A549 treated with AZD2906 at 1 μM for 4 hours (cell line): ENCODE measurements at places on chromosomes 4 and X. TPM values are rescaled to one million over a fixed set of nuclear protein-coding genes. Genes with fewer than 3 reads are reported as not detected.

The USP17L18 gene
- not detected in 5 replicates for total RNA-seq

The CT45A3 gene
- total RNA-seq = 0.15 to 0.29 TPM (median 0.19 TPM) in 4 of 5 replicates, not detected in the other

The FAAH2 gene
- total RNA-seq = 0.06 to 0.54 TPM (median 0.20 TPM) in 5 replicates

The SLC9B1 gene
- total RNA-seq = 0.05 to 0.09 TPM in 2 of 5 replicates, not detected in the others

The ADH1B gene
- total RNA-seq = not detected in 5 replicates

The CITED1 gene
- total RNA-seq = 1.1 to 2.6 TPM (median 1.8 TPM) in 5 replicates

The NLGN3 gene
- total RNA-seq = 0.84 to 1.1 TPM (median 1.0 TPM) in 5 replicates

The CXXC4 gene
- total RNA-seq = 0.02 to 0.05 TPM (median 0.03 TPM) in 5 replicates

The HSFX2 gene
- 0.13 to 0.18 TPM (median 0.15 TPM) in 4 of 5 replicates, not detected in the other for total RNA-seq

The MOB1B gene
- 4.3 to 7.0 TPM (median 5.4 TPM) in 5 replicates for total RNA-seq

The BRS3 gene
- total RNA-seq = not detected in 5 replicates

The CDS1 gene
- 0.48 to 0.66 TPM (median 0.58 TPM) in 5 replicates for total RNA-seq

The HSD17B13 gene
- 0.02 to 0.04 TPM (median 0.03 TPM) in 5 replicates for total RNA-seq

The NUDT11 gene
- 2.7 to 3.6 TPM (median 2.8 TPM) in 5 replicates for total RNA-seq

The GATA1 gene
- not detected in 5 replicates for total RNA-seq

The SCD5 gene
- 5.8 to 6.7 TPM (median 6.5 TPM) in 5 replicates for total RNA-seq

The PLK4 gene
- total RNA-seq = 12.1 to 18.4 TPM (median 13.2 TPM) in 5 replicates

The ADH7 gene
- total RNA-seq = not detected in 5 replicates
